Tongue (tissue), 3 donors: ENCODE measurements at places on chromosomes 12 and 14. TPM values are rescaled to one million over a fixed set of nuclear protein-coding genes. Genes with fewer than 3 reads are reported as not detected.

FIGNL2 gene
- total RNA-seq, result 0.72 TPM

ATN1 gene
- total RNA-seq, result 34.3 TPM

SOX5 gene
- 7.8 TPM for total RNA-seq

DNA sequence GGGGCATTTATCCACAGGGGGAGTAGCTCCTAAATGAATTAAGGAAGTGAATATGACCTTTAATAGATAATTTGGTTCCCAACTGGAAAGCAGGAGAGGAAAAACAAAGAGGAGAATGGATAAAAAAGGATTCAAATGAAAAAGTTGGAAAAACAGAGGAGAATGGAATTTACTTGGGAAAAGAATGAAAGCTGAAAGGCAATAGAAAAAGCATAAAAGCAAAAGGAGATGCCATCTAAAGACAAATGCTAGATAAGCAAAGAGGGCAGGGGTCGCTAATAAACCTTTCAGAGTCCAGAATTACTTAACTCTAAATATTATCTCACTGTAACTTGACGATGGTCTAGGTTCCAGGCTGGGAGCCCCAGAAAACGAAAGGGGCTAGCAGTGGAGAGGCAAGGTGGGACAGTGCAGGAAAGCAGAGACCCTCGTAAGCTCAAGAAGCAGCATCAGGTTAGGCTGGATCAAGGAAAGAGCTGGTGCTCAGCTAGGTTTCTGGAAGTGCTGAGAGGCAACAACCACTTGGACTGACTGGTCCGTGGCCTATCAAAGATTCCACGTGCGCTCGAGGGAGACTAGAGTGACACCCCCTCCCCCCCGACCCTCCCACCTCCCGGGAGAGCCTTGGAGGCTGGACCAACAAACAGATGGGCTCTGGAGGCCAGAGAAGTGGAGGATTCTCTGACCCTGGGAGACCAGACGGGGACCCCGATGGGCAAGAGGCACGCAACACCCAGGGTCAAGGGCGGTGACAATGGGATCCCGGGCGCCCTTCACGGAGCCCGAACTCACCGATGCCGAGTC is 1.2 kb downstream of the SLC2A13 start:
- DNase-seq, result no peak

DNA sequence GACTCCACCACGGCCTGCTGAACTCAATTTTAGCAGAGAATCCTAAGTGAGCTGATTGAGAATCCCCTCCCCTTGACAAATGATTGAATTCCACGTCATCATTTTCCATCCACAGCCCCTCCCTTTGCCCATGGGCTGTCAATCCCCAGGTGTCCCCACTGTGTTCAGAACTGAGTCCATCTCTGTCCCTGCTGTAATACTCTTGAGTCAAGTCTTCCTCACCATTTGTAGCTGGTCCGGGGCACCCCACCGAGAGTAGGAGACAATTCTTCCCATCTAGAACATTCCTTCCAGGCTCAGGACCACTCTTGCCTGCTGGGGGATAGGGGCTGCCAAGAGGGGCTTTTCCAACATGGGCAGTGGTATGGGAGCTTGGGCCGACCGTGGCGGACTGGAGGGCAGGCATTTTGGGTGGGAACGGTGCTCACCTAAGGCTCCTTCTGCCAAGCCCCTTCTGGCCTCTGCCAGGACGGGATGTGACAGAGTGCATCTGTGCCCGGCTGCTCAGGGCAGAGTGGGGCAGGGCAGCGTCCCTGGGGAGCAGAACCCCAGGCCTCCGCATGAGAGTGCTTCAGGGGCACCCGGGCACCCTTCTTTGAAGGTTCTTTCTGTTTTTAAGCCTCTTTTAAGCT is 218.1 kb upstream of the RTL1 start:
- DNase-seq, result no peak

DNA sequence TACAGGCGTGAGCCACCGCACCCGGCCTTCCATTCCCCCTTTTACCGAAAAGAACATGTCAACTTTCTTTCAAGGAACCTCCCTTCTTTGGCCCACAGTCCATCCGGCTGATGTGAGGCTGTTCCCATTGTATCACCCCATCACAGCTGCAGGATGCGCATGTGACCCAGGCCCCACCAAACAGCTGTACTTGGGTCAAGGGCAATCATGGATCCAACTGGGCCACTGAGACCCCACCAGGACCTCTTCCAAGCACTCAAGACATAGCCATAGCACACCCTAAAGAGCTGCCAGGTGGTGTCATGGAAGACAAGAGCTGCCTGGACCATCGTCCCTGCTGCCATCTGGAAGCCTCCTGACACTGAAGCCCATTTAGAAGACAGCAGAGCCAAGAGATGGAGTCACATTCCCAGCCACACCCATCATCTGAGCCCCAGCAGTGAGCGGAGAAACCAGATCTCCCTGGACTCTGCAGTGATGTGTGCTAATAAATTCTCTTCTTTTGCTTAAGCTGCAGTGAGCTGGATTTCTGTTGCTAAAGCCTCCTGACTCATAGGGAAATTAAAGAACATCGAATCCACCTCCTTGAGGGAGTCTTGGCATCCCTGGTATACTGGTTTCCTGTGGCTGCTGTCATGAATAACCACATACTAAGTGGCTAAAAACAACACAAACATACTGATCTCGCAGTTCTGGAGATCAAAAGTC is 105.6 kb downstream of the KSR2 start:
- peak; percentile 6 for DNase-seq

DNA sequence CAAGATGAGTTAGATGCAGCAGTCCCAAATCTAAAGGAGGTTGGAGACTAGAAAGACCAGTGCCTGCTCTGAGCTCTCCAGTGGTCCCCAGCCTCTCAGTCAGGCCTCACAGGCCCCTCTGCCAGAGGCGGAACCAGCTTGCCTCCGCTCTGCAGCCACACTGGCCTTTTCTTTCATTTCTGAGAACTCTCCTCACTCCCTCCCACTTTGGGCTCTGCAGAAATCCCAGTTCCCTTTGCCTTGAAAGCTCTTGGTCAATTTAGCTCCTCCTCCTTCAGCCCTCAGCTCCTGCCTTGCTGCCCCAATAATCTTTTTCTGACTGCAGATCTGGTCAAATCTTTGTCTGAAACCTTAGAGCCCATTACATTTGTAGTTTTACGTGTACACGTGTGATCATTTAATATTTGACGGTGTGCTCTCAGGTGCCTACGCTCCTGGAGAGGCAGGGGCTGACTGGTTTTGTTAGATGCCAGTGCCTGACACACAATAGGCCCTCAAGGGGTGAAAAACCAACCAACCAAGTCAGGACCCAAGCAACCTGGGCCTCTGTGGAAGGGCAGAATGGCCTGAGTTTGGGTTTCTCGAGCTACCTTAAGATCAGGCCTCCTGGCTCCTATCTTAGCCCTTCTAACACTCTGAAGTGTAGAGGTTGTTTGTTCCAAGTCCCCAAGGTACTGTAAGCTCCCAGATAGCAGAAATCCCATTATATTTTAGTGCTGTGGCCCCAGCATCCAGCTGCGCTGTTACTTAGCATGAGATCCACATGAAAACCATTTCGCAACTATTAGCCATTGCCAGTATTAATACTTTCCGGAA is 1.1 kb upstream of the NUDT4 start:
- peak; percentile 58 for DNase-seq

GRCh38 chr14:62303437-62303836 is 541.2 kb downstream of the SNAPC1 start:
- no peak for DNase-seq

- DNase-seq, result no peak
Measured at GRCh38 chr14:105865266-105865903, 339.0 kb downstream of the TMEM121 start.

GRCh38 chr14:52020866-52021717 is 31.7 kb downstream of the RTRAF start:
- no peak for DNase-seq

- DNase-seq, result peak; percentile 61
Measured at GRCh38 chr14:57962325-57963035, 96.6 kb upstream of the SLC35F4 start.

DNA sequence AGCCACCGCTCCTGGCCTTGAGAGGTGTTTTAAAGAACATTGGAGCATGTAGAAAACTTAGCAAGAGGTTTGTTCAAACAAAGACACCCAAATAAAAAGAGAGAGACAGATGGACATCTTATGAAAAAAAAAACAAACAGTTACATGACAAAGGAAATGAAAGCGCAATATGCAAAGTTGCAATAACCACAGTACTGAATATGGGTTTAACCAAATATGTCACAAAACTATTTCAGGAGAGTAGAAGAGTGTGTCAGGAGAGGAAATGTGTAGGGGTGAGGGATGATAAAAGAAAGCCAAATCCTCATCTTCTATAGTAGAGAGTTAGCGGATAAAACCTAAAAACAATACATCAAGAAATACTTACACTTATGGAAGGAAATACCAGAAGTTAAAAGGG is 98.4 kb downstream of the GTF2A1 start:
- DNase-seq, result no peak

- DNase-seq, result no peak
Measured at GRCh38 chr14:102688290-102688689, 89.0 kb upstream of the TRAF3 start.

DNA sequence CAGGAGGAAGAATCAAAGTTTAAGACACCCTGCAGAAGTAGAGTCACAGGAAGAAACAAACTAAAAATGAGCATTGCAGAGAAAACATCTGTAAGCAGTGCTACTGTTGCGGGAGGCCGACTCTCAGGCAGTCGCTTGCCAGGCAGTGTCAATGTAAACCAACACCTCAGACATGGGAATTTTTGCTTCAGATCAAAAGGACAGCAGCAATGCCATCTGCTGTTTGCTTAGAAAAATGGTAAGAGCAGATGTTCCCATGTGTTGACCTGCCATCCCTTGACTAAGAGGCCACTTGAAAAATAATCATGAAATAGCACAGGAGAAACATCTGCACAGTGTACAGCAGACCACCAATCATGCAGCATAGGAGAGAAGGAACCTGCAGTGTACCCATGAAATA is 196.6 kb downstream of the SLC25A21 start:
- peak; percentile 20 for DNase-seq
